CD4-positive, alpha-beta T cell (primary cell): ENCODE measurements at places on chromosomes 3 and 15.

DNA sequence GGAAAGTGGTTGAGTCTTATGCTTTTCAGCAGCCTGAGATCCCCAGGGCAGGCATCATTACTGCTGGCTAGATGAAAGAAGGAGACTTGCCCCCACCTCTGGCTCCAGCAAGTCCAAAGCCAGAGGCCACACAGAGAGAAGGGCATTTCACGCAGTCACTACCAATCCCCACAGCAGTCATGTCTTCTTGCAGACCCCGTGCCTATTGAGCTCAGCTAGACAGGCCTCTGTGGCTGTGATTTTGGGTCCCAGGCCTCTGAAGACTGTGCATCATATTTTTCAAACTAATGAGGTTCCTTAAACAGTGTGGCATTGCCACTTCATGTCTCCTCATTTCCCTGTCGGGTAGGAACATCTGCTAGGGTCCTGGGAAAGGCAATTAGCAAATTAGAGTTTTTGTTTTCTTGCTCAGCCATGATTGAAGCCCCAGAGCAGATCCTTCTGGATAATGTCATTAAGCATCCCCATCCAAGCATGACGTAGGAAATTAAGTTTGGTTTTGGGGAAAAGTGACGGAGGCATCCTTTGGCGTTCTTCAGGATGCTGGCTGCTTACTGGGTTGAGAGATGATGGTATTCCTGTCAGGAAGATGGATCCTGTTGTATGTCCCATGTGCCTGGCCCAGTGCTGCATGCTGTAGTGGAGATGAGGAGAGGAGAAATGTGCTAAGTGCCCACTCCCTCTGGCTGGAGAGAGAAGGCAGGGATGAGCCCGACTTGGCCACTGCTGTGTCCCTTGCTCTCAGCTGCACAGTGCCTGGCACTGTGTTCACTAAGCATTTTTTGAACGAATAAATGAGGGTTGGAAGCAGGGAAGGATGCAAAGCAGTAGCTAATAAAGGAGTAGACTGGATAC, 7.0 kb downstream of the SPSB4 start:
- no peak for DNase-seq

DNA sequence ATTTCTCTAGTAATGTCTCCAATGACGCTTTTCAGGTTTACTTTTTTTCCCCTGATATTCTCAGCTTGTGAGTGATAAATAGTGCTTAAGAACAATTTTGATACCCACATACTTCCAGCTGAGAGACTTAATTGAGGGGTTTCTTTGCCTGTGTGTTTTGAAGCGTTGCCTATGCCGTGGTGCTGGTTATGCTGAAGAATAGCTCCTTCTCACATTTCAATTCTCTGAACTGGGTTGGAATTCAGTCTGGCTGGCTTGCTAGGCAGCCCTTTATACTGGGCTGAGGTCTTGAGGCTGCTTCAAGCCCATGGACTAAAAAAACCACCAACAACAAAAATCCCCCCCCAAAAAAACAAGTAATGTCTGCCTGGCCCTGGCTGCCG, 87.4 kb downstream of the CHST2 start:
- no peak for DNase-seq

GRCh38 chr15:61057376-61057775, 171.7 kb downstream of the RORA start:
- DNase-seq: no peak

DNA sequence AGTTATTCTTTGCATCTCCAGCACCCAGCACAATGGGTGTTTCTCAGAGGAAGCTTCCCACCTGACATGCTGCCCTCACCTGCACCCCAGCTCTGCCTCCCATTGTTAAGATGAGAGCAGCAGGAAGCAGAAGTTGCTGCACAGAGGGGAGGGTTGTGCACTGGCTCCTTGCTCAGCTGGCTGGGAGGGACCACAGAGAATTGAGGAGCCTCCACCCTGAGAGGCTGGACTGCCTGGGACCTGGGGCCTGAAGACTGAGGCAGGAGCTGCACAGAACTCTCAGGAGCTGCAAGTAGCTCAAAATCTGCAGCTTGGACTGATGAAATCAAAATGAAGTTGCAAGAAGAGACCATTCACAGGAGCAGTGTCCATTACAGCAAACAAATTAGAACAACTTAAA, 222.3 kb upstream of the LINGO1 start:
- no peak for DNase-seq

GRCh38 chr3:4394048-4394447, 73.0 kb downstream of the SUMF1 start:
- DNase-seq: peak; percentile 8

GRCh38 chr3:187021748-187022402, 91.5 kb downstream of the ST6GAL1 start:
- DNase-seq: no peak

DNA sequence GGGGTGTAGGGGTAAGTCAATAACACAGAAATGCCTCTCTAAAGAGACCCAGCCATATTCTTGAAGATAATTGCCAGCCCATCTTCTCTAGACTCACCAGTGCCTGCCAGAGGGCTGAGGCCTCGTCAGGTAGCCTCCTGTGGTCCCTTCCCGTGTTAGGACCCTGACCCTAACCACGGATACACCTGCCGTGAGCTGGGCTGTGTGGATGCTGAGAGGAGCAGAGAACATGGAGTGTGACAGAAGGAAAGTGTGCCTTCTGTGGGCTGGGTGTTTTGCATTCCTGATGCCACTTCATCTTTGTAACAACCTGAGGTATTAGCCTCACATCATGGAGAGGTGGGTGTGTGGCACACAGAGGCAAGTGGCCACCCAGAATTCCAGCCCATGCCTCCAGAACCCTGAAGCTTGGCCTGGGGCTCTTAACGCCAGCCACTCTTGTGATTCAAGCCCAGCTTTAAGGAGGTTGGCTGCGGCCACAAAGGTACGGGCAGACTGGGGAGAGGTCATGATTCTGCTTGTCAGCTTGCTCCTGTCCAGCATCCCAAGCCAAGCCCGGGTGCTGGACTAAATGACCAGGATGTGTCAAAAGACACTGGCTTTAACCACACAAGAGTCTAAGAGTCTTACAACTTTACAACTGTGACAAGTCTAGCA, 21.1 kb upstream of the ABTB1 start:
- DNase-seq: no peak

DNA sequence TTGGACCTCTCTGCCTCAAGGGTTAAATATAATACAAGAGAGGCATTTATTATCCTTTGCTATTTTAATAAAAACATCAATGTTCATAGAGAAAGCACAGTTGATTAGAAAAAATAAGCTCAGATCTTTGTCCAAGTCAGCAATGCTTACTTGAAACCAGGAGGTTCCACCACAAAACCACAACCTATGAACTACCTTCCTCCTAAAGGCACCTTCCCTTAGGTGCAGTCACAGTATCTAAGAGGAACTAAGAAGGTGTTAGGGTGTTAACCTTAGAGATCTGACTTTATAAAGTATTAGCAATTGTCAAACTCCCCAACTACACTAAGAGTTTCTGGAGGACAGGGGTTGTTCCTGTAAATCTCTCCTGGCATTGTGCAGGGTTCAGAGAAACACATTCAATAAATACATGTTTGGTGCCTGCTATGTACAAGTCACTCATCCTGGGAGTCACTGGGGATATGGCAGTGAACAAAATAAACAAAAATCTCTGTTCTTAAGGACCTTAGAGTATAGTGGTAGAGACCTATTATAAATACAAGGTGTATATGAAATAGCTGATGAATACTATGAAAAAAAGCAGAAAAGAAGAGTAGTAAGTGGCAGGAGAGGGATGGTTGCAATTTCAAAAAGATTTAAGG, 208.6 kb downstream of the NFKBIZ start:
- no peak for DNase-seq

- DNase-seq: no peak
Observed at GRCh38 chr3:45123030-45123429, 23.1 kb downstream of the CDCP1 start.

DNA sequence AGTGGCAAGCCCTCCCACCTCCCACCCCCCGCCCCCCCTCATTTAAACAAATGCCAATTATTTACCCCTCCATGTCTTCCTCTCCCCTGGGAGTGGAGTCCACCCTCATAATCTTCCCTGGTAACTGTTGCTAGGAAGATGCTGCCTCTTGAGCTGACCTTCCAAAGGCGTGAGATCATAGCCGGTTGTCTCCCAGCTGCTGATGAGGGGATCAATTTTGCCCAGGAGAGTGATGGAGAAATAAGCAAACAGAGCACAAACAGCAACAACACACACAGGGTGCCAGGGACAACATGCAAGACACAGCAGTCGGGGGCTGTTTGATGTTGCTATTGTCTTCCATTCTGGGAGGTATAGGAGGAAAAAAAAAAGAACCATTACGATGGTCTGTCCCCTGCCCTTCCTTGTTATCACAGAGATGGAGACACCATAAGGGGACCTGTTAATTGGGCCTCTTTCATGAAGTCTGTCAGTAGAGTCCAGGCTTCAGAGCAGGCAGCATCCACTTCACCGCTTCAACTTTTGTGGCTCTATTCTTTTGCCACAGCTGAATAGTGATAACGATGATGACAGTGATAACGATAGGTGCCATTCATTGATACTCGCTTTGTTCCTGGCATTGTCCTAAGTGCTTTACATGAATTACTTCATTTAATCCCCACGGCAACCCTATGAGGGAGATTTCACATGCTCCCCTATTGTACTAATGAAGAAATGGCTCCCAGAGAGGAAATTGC, 76.9 kb upstream of the RGMA start:
- no peak for DNase-seq

DNA sequence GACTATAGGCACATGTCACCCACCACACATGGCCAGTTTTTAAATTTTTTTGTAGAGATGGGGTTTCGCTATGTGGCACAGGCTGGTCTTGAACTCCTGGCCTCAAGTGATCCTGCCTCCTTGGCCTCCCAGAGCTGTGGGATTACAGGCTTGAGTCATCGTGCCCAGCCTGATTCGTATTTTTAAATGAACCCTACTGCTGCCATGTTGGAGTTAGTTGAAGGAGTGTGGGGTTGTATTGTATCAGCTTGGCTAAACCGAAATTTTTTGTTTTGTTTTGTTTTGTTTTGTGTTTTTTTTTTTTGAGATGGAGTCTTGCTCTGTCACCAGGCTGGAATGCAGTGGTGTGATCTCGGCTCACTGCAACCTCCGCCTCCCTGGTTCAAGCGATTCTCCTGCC, 11.8 kb upstream of the ZNF770 start:
- DNase-seq: no peak

DNA sequence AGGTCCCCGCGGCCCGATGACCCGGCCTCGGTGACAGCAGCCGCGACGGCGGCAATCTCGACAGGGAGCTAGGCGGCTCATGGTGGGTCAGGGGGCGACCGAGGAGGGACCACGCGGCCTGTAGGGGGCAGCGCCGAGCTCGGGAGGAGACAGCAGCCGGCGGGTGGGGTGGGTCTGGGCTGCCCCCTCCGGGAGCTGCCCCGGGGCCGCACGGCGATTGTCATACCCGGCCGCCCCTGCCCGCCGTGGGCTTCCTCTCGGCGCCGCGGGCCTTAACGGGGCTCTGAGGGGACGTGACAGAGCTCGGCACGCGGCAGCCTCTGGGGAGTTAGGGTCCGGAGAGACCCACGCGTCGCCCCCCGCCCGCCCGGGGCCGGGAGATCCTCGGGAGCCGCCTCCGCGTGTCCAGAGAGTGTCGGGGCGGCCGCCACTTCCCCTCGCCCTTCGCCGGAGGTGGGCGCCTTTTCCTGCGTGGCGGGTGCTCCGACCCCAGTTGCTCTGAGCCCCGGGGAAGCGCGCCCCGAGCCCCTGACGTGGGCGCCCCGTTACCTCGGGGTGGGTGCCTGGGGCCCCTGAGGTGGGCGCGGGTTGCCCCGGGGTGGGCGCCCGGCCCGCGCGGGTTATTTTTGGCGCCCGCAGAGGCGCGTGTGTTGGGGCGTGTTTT, 539 bp upstream of the PLCL2 start:
- peak; percentile 62 for DNase-seq

DNA sequence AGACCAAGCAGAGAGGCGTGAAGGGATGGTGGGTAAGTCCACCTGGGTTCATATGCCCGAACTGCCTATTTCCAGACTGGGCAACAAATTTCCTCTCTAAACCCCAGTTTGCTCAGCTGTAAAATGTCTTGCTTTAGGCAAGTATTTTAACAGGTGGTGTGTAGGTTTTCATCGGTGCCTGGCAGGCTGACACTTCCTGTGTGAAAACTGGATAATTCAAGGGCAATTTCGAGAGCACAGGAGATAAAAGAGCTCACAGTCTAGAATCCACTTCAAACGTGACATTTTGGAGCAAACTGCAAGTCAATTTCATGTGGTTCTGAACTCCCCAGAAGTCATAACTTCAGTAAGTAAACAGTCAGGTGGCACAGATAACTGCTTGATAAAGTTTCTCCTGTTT, 112.2 kb downstream of the OXNAD1 start:
- peak; percentile 14 for DNase-seq

GRCh38 chr3:65070968-65071367, 383.2 kb upstream of the ADAMTS9 start:
- no peak for DNase-seq

GRCh38 chr3:64612082-64612860, 75.5 kb downstream of the ADAMTS9 start:
- DNase-seq: no peak

- peak; percentile 45 for DNase-seq
Observed at GRCh38 chr15:91857772-91858171, 4.3 kb downstream of the SLCO3A1 start.

DNA sequence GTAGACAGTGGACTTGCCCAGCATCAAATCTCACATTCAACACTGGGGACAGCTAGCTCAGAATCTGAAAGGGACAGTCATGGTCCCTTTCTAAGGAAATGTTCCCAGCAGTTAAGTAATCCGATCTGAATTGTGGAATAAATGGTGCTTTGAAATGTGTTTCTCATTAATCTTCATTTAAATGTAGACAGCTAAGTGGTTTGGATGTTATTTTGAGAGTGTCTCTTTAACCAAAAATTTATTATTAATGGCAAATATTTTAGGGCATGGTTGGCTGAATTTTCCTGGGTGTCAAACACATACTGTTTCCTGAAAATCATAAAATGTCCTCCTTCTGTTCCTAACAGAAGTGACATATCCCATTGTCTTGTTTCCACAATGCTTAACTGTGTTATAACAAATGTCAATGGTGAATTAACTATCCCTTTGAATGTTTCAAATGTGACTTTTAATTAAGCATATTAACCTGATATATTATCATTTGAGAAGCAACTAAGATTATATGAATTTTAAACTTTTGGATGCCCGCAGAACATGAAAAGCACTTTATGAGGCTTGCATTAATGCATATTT, 210.8 kb downstream of the CHST2 start:
- DNase-seq: no peak

DNA sequence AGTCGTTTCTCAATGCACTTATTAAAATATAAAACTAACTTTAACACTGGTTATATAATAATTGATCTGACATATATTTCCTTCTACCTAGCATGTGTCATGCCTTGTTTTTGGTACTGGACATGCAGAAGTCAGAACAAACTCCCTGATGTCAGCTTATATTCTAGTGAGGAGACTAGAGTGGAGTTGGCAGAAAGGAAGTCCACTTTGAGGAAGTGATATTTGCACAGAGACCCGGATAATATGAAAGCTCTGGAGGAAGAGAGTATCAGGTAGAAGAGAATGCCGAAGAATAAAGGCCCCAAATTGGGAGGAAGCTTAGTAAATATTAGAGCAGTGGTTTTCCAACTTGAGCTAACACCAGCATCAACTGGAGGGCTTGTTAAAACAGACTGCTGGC, 24.6 kb upstream of the ZNF280D start:
- no peak for DNase-seq

- no peak for DNase-seq
Observed at GRCh38 chr3:12894629-12895028, 53.3 kb upstream of the RPL32 start.
